ENCODE measurements at places on chromosomes 13 and 19.
A peak's percentile ranks its signal among the peaks of the same experiment; 100 is the strongest.

DNA sequence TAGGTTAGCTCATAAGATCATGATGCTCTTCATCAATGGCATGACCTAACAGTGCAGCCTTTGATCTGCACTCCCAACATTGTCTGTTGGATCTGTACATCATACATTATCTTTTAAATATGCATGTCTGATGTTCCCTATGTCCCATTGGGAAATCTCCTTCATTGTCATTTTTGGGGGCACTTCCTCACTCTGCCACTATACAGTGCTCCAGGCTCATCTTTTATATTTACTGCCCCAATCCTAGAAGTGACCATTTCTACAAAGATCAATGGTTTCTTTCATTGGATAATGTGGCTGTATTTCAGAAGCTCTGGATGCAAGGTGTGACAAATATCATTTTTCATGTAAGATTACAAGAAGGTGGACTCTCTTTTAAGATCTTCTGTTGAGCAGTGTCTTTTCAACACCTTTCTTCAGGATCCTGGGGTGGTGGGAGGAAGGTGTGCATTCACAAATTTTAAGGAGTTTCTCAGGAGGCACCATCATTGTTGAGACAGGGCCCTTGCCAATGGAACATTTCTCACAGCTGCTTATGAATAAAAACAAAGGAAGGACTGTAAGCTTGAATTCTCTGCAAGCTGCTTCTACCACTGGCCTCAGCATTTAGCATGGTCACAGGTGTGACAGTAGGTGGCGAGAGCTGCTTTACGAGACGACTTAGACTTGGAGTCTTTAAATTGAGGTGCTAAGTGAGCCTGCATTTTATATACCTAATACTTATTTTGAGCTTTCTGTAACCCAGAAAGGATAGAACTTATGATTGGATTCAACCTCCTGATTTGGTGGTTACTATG, 403.0 kb downstream of the LMO7 start:
- DNase-seq: no peak

- DNase-seq: no peak
These were observed 69.2 kb downstream of the TEX26 start for GRCh38 chr13:31001647-31002046.

GRCh38 chr19:11942843-11943108, 17.9 kb downstream of the ZNF700 start:
- DNase-seq: no peak

DNA sequence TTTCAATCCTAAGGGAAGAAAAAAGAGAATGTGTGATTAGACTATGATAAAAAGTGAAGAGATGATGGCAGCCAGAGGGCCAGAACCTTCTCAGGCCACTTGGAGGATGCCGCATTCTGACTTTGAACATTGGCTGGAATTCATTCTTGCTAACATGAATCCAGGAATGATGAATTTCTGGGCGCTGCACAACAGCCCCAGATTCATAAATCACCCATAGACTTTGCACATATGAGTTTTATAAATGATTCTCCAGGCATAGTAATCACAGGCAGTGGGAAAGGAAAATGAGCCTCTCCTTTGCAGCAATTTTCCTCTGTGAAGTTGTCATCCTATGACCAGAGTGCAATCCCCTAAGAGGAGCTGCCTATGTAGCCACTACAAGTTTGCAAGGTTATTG, 555.4 kb downstream of the KCTD12 start:
- no peak for DNase-seq

- DNase-seq: no peak
These were observed 245.4 kb upstream of the SPRY2 start for GRCh38 chr13:80586356-80586755.

DNA sequence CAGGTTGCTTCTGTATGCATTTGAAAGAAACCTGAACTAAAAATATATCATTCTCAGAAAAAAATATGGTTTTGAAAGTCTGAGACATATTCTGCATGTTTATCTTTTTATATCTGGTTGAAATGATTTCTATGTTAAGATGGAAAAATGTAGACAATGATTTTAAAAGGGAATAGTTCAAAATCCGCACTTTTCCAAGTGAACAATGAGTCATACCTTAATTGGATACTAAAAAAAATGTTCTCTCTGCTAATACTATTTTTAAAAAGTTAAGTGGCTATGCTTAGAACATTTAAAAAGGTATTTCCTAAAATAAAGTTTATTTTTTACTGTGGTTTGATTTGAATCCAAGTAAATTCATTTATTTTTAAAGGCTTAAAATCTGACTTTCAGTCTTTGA, 801.4 kb downstream of the SLITRK6 start:
- DNase-seq: no peak

- no peak for DNase-seq
These were observed 20.6 kb upstream of the ADGRE1 start for GRCh38 chr19:6866741-6867151.

DNA sequence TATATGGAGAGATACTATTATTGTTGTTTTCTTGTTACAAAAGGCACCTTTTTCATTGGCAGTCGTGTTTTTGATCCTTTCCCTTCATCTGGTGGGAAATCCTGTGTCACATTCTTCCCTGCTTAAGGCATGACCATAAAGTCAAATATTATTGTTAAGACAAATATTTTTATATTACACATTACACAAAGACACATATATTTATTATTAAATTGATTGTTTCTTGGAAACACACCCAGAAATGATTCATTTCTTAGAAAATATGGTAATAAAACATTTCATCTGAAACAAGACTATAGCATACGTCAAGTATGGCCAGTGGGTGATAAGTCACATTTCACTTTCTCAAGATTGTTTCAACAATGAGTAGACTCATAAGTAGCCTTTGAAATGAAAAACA, 77.3 kb downstream of the KCTD12 start:
- no peak for DNase-seq

DNA sequence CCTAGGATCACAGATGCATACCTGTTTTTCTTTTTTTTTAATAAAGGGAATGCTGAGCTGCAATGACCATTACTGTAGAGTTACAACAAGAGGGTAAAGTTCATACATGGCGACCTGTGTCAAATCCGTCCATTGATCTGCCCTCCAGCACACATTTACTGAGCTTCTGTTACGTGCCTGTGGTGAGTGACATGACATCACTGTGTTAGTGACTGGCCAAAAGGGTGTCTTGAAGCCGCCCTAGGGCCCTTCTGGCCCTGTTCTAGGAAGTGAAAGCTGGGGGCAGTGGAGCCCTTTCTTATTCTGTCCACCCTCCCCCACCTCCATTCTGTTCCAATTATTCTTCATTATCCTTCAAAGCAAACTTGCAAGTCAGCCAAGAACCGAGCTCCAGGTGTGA, 66.3 kb downstream of the ZIC5 start:
- DNase-seq: no peak

DNA sequence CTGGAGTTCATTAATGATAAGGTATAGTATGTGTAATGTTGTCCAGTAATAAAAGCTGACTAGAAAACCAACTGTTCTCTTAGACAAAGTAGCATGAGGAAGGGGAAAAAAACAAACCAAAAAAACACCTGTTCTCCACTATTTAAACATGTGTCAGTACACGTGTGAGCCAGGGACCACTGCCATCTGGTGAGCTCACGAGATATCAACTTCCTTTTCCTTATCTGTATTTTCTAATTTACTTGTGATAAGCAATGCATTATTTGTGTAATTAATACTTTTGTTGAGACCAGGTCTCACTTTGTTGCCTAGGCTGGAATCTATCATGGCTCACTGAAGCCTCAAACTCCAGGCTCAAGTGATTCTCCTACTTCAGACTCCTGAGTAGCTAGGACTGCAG, 4.3 kb upstream of the SIX5 start:
- DNase-seq: no peak

GRCh38 chr19:23415561-23416191, 20.4 kb upstream of the ZNF91 start:
- no peak for DNase-seq

DNA sequence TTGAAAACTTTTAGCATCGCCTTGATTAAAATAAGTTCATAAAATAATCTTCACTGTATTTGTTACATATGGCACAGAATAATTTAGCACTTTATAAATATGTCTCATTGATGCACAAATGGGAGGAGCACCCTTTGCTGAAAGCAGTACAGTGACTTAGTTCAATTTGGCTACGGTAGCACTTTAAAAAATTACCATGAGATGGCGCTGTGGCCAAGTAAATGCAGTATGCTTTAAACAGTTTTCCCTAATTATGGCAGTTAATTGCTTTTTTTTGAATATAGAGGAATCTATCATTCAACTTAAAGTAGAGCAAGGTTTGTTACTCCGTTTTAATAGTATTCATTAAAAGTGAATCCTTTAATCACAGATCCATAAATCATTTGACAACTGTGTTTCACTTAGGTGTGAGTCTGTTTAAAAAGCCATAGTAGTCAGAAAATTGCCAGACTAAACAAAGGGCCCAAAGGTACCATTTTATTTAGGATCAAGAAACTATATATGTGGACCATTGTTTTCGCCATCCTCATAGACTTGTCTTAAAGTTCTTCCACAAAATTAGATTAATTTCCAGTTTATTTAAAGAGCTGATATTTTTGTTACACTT, 34.7 kb upstream of the ESD start:
- peak; percentile 3 for DNase-seq

DNA sequence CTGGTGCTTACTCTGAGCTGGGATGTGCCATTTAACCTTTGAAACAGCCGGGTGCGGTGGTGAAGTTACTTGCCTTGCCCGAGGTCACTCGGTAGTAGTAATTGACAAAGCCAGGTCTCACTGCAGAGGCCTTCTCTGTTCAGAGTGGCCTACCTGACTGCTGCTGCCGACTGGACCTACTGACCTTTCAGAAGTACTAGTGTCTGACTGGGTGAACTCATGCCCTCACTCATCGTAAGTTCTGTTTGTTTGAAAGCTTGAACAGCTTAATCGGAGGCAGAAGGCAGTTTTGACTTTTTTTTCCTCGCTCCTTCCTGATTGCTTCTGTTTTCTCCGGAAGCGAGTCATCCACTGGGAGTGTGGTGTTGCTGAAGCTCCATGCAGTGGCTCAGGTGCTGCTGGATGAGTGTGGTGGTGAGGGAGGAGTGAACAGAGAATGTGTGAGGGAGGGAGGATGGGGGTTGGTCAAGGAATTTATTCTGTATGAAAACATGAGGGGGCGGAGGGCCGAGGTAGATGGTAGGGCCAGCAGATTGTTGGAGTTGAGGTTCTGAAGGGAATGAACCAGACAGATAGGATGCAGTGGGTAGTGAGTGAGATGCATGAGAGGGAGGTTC, 2.7 kb downstream of the SPINT2 start:
- no peak for DNase-seq

DNA sequence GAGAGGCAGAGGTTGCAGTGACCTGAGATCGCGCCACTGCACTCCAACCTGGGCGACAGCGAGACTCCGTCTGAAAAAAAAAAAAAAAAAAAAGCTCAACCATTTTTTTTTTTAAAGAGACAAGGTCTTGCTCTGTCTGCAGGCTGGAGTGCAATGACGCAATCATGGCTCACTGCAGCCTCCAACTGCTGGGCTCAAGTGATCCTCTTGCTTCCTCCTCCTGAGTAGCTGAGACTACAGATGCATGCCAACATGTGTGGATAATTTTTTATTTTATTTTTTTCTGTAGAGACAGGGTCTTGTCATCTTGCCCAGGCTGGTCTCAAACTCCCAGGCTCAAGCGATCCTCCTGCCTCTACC, 10.3 kb downstream of the EHD2 start:
- DNase-seq: peak; percentile 41

GRCh38 chr13:100069278-100069677, 19.6 kb upstream of the PCCA start:
- DNase-seq: no peak

- peak; percentile 78 for DNase-seq
These were observed at the start of gene ZNF850 for GRCh38 chr19:36772311-36773222. TSS of gene ZNF850 (minus strand) at chr19:36772807. CDS start at chr19:36762606, 10,201 bp downstream.

DNA sequence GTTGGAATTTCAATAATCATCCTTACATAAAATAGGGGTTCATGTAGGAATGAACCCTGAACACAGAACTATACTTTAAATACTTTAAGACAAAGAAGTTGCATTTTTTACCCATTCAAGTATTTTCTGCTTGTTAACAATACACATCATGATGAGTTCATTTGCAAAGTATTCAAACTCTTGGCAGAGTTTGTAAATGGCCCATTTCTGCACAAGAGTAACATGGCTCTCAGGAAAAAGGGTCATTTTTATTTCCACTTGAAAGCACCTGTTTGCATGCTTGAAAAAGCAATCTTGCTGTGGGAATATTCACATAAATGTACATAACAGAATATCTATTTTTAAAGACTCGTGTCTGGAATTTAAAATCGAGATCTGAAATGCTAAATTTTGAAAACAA, 18.1 kb downstream of the ESD start:
- no peak for DNase-seq

DNA sequence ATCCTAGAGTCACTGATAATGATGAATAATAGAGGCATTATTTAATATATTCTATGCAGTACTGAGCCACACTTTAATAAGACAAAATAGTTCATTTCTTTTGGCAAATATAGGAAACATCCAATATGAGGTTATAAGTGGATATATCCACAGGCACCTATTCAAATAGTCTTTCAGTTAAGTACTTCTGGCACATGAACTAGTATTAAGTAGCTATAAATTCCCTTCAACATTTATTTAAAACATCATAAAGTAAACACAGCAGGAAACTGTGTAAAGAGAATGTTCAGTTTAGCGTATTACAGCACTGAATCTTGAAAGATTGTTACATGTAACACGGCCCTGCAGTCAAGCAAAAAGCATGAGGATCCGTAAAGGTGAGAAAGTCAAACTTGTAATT, 463.3 kb upstream of the KLF12 start:
- DNase-seq: no peak

DNA sequence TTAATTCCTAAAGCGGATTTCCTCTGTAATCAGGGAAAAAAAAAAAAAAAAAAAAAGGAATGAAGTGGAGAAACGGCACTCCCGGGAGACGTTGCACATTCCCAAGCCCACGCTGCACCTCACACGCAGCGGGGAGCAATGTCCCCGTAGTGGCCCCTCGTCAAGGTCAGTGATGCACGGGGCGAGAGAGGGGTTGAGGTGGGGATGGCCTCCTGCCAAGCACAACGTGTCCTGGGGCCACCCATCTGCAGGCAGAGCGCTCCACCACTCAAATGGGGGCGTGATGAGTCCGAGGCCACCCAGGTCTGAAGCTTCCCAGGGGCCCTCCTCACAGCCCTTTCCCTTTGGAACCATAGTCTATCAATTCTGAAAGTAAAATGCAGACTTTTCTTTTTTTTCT, 15.1 kb downstream of the PLK5 start:
- no peak for DNase-seq

DNA sequence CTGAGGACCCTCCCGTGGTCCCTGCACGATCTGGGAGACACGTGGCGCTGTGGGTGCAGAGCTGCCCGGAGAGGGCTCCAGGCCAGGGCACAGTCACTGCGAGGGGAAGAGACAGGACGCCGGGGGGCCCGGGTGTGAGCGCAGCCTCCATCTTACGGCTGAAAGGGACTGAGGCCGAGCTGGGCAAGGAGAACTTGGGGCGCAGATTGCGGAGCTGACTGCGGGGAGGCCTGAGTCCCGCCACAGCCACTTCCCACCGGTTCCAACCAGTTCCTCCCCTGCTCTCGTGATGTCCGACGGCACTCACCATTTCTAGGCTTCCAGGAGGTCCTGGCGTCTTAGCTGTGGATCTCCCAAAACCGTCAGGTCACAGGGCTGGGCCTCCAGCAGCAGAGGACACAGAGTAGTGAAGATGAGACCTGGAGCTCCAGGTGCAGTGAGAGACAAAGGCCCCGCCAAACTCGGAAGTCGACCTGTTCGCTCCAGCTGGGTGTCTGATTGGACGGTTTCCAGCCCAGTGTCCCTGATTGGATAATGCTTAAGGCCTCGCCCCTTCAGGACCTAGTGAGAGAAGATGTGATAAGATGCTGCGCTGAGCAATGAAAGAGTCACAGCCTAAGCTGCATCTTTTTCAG, 4.8 kb upstream of the ZNF253 start:
- DNase-seq: no peak

Measured in NCI-H2107 (cell line).